ENCODE measurements at places on chromosomes 5 and 9. TPM values are rescaled to one million over a fixed set of nuclear protein-coding genes. Genes with fewer than 3 reads are reported as not detected.

The SCGB3A2 gene
- not detected for polyA plus RNA-seq

- H3K36me3 ChIP-seq = no peaks in the 10 kb centered on the region
- H3K4me3 ChIP-seq = no peak overlapping the region
- H3K27ac ChIP-seq = no peak overlapping the region
These were observed 121.5 kb downstream of the CAMK4 start for GRCh38 chr5:111345731-111346130.

DNA sequence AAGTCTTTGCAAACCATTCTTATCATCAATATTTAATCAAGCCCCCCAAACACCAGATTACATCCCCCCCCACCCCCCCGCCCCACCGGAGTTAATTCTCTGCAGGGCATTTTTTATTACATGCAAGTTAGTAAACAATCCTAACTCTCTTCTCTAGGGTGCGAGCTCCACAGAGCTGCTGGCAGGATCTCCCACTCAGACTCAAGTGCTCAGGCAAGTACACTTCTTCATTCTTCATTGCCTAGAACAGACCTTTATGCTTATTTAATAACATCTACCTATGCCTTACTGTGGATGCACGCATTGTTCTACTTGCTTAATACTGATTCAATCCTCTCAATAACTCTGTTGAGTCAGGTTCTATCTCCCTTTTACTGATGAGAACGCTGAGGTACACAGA, 9.9 kb downstream of the SAXO1 start:
- H3K36me3 ChIP-seq = no peaks in the 10 kb centered on the region
- H3K4me3 ChIP-seq = no peak overlapping the region
- H3K4me1 ChIP-seq = no peaks in the 10 kb centered on the region
- no peaks in the 10 kb centered on the region for H3K27me3 ChIP-seq
- H3K27ac ChIP-seq = no peak overlapping the region
- no peak for DNase-seq

- peak overlapping the region; percentile 64 for H3K4me3 ChIP-seq
- H3K4me1 ChIP-seq = peaks cover 19% of the 10 kb centered on the region
- DNase-seq = no peak
- H3K27ac ChIP-seq = no peak overlapping the region
- H3K27me3 ChIP-seq = no peaks in the 10 kb centered on the region
- no peaks in the 10 kb centered on the region for H3K36me3 ChIP-seq
These were observed 1.7 kb downstream of the SLIT3 start for GRCh38 chr5:169299191-169299662.

The DENND4C gene
- 4.5 TPM for polyA plus RNA-seq

DNA sequence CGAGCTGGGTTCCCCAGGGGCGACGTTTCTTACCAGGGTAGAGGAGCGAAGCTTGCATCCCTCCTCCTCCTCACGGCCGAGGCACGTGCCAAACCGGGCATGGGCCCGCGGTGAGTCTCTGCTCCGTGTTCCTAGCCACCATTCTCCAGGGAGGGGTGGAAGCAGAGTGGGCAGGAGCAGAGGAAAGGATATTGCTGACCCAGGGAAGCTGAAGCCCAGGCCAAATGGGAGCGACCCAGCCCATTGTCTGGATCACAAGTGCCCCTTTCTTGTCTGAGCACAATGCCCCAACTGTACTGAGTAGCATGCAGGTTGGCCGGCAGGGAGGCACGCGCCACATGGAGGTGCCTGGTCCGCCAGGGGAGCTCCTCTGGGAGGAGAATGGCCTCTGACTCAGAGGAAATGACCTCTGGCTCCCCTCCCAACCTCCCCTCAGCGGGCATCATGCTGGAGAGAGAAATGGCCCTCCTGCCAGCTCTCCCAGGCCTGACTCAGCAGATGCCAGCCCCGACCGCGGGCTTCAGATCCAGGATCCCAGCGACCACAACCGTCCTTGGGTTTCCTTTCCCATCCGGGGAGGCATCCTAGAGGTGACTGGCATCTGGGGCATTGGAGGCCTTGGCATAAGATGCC, 1.1 kb downstream of the PRR7 start:
- peak overlapping the region; percentile 88 for H3K27ac ChIP-seq

- peak overlapping the region; percentile 19 for H3K27ac ChIP-seq
- no peaks in the 10 kb centered on the region for H3K27me3 ChIP-seq
- no peaks in the 10 kb centered on the region for H3K4me1 ChIP-seq
- peak overlapping the region; percentile 60 for H3K4me3 ChIP-seq
- DNase-seq = no peak
These were observed 71.9 kb upstream of the LARP1 start for GRCh38 chr5:154683101-154683880.

The TRIM36 gene
- 0.45 TPM for polyA plus RNA-seq

DNA sequence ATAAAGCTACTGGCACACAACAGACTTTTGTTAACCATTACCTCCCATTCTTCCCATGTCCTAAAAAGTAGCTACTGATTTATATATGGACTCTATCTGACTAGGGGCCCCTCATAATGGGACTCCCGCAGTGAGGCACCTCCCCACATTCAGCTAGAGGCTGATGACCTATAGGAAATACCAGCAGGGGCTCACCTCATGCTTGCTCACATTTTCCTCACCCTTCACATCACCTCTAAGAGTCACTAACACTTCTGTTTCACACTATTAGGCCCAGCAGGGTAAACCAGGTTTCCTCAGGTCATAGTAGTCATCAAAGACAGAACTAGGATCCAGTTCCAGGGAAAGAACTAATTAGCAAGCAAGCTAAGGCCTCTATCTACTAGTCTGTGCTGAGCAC, 60.7 kb downstream of the PRELID2 start:
- no peak for DNase-seq
- no peaks in the 10 kb centered on the region for H3K36me3 ChIP-seq
- H3K4me1 ChIP-seq = no peaks in the 10 kb centered on the region
- no peak overlapping the region for H3K4me3 ChIP-seq

DNA sequence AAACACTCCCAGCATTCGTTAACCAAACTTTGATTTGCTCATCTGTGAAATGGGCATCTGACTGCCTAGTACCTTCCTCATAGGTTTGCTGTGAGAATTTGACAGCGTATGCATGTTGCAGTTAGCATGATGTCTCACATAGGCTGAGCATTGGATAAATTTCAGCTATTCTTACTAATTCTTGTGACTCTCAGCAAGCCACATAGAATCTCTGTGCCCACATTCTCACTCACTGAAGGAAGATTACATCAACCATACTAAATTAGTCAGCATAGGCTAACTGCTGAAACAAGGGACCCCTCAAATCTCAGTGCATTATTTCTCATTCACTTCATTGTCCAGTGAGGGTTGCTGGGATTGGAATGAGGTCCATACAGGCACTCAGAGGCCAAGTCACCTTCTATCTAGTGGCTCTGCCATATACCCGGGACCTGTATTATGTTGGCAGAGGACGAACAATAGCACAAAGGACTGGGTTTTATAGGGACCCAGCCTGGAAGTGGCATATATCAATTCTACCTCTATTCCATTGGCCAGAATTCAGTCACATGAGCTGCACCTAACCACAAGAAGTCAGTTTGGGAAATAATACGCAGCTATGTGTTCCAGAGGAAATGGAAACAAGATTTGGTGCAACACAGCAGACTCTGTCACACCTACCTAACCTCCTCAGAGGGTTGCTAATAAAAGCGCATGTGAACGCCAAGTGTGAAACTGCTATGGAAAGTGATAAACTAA, 4.2 kb upstream of the PTGER4 start:
- H3K27me3 ChIP-seq = no peaks in the 10 kb centered on the region
- no peak for DNase-seq
- no peaks in the 10 kb centered on the region for H3K36me3 ChIP-seq
- H3K27ac ChIP-seq = no peak overlapping the region
- H3K4me1 ChIP-seq = peaks cover 43% of the 10 kb centered on the region

The NUDT12 gene
- 5.0 TPM for polyA plus RNA-seq

DNA sequence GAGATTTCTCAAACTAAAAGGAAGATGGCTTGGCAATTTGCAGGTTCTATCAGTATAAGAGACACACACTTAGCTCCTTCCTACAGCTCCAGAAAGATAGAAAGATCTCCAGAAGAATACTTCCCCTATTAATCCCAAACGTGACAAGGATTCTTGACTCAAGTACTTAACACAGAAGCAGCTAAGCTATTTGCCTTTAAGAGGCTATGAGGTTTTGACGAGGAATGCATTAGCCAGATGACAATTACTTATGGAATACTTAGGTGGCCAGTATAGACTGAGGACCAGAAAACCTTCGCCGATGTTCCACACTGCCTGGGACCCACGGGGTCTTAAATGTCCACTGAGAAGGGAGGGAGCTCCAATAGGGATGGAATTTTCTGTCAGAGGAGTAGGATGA, 340.5 kb upstream of the KIF2A start:
- DNase-seq = no peak
- H3K4me3 ChIP-seq = no peak overlapping the region
- no peaks in the 10 kb centered on the region for H3K4me1 ChIP-seq
- H3K36me3 ChIP-seq = no peaks in the 10 kb centered on the region
- H3K27ac ChIP-seq = no peak overlapping the region
- H3K27me3 ChIP-seq = no peaks in the 10 kb centered on the region

All from spleen (tissue), 13 donors.